Natural killer cell treated with Interleukin-12 subunit alpha and Interleukin-12 subunit beta and Interleukin-15 and Interleukin-18, amount 100 ng/mL, for 72 hours (primary cell): ENCODE measurements at places on chromosomes 7 and 10. TPM values are rescaled to one million over a fixed set of nuclear protein-coding genes. Genes with fewer than 3 reads are reported as not detected.

- no peak for DNase-seq
Measured at GRCh38 chr7:100107890-100108289, 6.4 kb downstream of the AP4M1 start.

The NKX1-2 gene
- total RNA-seq, result not detected

DNA sequence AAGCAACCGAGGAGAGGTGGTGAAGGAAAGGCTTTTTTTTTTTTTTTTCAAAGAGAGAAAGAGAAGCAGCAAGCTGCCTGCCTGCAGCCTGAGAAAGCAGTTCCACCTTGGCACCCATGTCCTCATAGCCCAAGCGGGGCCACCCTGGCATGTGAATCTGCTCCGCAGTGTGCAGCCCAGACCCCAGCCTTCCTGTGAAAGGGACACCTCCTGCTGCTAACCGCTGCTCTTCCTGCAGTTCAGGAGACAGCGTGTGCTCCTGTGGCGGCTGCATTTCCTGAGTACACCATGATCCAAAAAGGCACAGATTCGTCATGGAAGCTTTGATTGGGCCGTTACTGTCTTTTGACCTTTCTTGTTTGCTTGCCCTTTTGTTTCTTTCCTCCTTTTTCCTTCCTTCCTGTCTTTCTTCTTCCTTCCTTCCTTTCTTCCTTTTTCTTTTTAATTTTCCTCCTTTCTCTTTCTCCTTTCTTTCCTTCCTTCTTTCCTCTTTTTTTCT lies 38.1 kb downstream of the IKZF1 start:
- peak; percentile 81 for DNase-seq

DNA sequence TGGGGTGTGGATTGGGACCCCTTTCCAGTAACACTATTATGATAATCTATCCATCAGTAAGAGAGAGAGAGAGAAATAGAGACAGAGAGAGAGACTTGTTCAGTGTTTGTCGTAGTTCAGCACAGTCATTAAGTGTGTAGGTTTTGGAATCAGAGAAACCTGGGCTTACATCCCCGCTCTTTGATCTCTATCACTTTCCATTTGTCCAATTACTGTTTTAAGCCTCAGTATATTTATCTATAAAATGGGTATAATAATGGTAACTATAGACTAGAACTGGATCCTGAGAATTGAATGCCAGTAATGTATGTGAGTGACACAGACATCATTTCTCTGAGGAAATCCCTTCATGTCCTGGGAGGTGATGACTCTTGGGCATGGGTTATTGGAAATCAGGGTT lies 460.5 kb downstream of the PLXNA4 start:
- DNase-seq, result no peak

The TAS2R4 gene
- total RNA-seq, result 0.69 TPM

The STK32C gene
- 29.2 TPM for total RNA-seq

DNA sequence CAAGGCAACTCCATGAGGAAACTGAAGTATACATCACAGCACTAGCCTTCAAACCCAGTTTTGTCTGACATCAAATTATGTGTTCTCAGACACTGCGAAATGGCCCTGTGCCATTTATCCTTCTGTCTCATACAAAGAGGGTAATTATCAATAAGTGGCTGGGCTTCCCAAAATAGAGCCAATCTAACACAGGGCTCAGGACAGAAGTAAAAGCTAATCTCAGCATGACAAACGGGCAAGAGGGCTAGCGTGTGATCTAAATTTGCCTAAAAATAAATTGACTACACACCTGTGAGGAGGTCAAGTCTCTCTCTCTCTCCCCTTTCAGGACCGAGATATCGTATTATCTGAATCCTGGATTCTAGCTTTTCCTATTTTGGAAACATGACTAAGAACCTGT lies 67.2 kb downstream of the DGKB start:
- DNase-seq, result no peak

DNA sequence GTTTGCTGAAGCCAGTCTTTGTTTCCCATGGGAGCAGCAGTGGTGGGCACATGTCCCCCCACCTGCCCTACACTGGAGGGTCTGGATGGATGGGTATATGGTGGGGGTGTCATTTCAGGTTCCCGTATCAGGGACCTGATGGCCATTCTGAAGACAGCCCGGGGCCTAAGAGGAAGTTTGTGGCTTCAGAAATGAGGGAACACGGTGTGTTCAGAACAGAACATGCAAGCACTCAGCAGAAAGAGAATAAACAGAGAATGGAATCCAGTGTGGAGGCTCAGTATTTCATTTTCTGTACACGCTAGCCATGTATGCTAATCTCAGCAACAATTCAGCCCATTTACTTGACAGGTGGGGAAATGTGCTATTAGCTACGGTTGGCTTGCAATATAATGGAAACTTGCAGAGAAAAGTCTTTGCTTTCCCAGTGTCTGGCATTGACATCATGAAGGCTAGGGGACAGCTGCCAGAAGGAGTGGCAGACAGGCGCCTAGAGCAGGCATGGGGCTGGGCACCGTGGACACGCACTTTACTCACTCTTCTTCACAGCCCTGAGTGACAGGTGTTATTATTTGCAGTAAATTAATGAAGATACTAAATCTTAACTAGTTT lies 98.6 kb downstream of the ELMO1 start:
- DNase-seq, result peak; percentile 49

The DOCK4 gene
- total RNA-seq, result 1.8 TPM
